ENCODE measurements at places on chromosomes 6 and 20.

GRCh38 chr6:133241901-133242636, 912 bp downstream of the EYA4 start:
- DNase-seq, result no peak

DNA sequence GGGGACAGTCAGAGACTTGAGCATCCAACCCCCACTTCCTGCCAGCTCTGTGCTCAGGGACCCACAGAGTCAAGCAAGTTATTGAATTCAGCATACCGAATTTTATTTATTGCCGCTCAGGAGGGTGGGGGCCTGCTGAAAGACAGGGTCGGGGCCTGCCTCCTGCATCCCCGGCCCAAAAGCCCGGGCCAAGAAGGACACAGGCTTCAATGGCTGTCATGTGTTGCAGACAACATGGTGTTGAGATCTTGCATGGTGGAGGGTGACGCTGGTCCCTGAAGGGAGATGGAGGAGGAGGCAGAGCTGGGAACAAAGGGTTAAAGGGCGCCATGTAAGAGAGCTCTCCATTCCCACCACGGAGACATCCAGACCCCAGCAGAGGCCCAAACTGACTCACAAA, 698 bp downstream of the SFTA2 start:
- DNase-seq, result no peak

GRCh38 chr6:115969930-115970273, 90.8 kb downstream of the FRK start:
- DNase-seq, result peak; percentile 36

DNA sequence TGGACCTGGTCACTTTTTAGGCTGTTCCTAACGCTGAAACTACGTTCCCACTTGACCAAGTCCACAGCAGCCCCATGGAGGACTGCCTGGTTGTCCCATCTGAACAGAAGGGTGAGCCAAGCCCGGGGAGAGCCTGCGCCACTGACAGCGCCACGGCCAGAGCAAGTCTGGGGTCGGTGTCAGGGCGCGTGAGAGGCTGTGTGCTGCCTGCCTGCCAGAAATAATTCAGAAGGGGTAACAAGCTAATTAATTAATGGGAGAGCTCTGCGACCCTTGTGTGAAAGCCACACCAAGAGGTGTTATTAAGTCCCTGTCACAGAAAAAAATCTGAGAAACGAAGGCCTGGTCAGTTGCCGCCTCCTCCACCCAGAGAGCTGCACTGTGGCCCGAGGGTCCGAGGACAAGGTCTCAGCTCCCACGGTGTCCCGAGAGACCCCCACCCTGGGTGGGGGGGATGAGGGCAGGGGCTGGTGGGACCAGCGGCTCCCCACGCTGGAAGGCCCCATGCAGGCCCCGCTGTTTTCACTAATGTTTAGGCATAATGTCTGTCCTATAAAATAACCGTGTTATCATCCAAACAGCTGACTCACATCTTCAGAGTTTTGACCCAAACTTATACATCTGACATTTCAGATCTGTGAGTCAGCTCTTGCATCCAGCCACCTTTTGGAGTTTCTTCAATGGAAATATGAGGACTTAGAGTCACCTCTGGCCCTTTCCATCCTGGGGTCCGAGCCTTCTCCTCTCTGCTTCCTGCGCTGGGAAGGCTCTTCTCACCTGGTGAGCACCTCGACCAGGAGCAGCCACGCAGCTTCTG, 58.5 kb downstream of the DLL1 start:
- DNase-seq, result no peak
